ENCODE measurements at places on chromosomes 2 and 18.

- no peak for DNase-seq
Measured at GRCh38 chr18:74314759-74315463, 728 bp upstream of the C18orf63 start.

DNA sequence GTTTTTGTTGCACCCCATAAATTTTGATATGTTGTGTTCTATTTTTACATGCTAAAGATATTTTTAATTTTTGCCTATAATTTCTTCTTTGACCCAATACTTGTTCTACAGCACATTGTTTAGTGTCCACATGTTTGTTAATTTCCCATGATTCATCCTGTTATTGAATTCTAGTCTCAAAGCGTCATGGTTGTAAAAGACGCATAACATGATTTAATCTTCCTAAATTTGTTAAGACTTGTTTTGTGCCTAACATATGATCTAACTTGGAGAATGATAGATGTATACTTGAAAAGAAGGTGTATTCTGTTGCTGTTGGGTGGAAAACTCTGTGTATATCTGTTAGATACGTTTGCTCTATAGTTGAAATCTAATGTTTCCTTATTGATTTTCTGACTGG lies 27.1 kb upstream of the SULT1C3 start:
- DNase-seq: no peak

- DNase-seq: no peak
Measured at GRCh38 chr2:86414996-86415395, 26.2 kb upstream of the KDM3A start.

DNA sequence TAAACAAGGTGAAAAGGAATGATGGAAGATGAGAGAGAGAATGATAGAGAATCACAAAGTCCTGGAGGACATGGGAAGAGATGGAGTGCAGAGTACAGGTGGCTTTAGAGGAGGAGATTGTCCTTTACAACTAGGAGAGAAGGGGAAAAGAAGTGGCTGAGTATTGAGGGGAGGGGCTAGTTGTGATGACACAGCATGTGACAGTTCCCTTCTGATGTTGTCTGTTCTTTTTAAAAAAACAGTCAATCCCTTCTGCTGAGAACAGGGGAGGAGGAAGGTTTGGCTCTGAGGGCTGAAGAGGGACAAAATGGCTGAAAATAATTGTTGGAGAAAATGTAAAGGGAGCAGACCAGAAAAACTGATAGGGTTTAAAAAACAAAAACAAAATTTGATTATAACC lies 44.0 kb downstream of the STEAP3 start:
- DNase-seq: no peak

DNA sequence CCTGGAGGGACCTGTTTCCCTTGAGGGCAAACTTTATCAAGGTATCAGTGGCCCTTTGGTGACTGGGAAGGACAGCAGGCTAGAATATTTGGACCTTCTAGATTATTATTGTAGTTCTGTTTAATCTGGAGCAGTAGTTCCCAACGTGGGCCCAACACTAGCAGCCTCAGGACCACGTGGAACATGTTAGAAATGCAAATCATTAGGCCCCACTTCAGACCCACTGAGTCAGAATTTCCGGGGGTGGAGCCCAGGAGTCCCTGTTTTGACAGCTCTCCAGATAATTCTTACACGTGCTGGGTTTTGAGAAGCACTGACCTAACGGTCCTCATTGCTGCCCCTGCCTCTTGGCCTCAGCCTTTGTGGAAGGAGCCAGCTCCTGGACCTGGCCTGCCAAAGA lies 25.5 kb upstream of the DYNC2LI1 start:
- DNase-seq: no peak

- DNase-seq: no peak
Measured at GRCh38 chr2:174595891-174596397, 1.7 kb downstream of the WIPF1 start.

DNA sequence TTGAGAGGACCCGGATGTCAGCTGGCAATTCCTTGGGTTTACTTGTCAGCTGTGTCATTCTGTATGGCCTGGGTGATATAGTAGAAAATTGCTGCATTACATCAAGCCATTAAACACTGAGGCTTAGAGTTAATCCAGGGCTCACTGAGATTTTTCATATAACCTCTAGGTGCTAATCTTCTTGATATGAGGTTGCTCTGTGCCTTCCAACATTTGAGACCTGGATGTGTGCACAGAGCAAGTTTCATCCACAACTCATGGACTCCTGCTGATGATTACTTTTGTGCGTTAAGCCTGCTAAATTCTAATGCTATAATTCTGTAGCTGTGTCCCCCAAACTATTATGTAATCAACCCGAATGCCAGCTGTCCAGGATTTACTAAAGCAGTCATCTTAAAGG lies 178.4 kb upstream of the CDH20 start:
- no peak for DNase-seq

- peak; percentile 73 for DNase-seq
Measured at GRCh38 chr2:74658516-74658915, 4.5 kb downstream of the SEMA4F start.

GRCh38 chr2:1756456-1756855 lies 12.1 kb upstream of the PXDN start:
- DNase-seq: no peak

DNA sequence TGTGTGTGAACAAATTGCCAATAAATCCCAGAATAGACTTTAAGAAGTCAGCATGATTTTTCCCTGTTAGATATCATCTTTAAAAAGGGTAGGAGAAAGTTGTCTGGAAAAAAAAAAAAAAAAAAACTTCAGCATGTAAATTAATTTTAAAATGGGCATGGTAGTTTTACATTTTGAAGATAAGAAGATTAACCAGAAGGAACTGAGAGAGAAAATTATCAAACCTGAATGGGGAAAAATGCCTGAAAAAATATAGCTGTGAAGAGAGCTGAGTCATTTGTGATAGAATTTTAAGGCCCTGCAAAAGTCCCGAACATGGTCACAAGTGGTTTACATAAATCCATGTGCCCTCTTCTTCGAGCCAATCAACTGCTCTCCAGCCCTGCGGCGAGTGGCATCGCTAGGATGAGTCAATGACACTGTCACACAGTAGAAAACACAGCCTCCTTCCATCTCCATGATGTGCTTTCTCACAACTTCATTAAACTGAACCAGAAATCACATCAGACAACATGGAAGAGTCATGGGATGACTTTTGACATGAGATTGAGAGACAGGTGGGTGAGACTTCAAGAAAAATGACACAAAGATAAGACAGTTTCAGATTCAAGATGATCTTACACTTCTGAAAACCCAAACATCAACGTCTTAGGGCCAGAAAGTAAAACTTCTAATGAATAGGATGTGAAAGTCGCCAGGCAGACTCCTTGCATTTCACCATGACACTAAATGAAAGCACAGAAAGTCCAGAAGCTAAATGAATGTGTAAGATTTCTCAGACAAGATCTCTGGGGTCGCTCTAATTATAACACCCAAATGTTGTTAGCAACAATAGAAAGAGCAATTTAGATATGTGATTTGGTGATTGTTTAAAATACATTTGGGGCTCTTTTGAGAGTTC lies 273.0 kb upstream of the ID2 start:
- no peak for DNase-seq

DNA sequence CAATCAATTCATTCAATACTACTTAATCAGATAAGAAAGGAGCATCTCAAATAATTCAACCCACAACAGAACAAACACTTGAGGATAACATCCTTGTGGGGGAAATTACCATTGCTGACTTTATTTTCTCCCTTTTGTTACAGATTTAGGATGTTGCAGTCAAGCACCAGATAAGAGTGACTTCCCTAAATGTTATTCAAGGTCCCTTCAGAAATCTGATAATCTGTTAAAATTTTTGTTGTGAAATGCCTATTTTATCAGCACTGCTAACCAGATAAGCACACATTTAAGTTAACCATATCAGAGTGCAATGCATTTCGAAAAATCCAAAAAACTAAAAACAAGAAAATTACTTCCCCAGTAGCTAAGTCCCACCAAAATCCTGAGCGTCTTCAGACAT lies 33.5 kb downstream of the SUMO1 start:
- DNase-seq: no peak

- no peak for DNase-seq
Measured at GRCh38 chr2:240195316-240195861, 54.9 kb upstream of the OTOS start.

DNA sequence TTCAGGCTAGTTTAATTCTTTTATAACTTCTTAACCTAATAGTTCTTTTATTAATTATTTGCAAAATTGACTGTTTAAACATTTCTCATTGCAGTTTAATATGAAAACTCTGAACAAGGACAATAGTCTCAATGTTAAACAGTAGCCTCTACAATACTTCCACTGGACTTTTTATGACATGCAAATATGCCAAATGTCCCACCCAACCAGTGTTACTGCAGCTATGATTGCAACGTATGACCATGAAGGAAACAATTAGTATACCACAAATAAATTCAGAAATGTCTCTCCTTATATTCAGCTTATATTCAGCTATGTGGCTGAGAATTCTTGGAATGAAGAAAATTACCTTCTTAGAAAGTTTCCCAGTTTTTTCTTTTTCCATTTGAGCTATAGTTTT lies 688.6 kb downstream of the DCC start:
- no peak for DNase-seq

GRCh38 chr2:99181624-99182000 lies 628 bp downstream of the MRPL30 start:
- DNase-seq: peak; percentile 65

GRCh38 chr2:180990794-180991193 lies 10.4 kb downstream of the UBE2E3 start:
- DNase-seq: no peak

DNA sequence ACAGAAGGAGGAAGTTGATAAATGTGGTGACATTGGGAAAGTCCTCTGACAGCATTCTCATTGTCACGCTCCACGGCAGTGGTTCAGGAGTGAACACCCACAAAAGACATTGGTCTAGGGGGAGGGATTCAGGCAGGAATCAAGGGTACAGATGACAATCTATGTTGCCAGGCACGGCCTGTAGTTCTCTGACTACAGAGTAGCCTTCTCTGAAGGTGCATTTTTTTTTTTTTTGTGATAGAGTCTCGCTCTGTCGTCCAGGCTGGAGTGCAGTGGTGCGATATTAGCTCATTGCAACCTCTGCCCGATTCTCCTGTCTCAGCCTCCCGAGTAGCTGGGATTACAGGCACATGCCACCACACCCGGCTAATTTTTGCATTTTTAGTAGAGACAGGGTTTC lies 7.4 kb upstream of the MOB1A start:
- no peak for DNase-seq

GRCh38 chr18:26549263-26550094 lies 1.1 kb upstream of the KCTD1 start:
- peak; percentile 70 for DNase-seq

GRCh38 chr2:220281771-220282170 lies 654.3 kb downstream of the SLC4A3 start:
- no peak for DNase-seq

- DNase-seq: no peak
Measured at GRCh38 chr2:237118561-237119155, 33.0 kb downstream of the COPS8 start.

DNA sequence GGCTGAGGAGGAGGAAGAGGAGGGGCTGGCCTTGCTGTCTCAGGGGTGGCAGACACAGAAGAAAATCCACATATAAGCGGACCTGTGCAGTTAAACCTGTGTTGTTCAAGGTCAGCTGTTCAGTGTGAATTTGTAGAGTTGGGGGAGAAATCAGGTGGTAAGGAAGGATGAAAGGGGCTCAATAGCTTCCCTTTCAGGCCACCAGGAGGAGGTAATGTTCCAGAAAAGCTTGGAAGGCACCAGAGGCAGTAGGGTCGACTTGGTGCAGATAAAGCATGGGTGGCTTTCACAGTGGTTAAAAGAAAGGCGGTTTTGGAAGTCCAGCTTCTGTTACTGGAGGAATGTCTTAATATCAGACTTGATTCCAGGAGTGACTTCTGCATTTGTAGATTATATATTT lies 167.4 kb downstream of the THSD7B start:
- peak; percentile 19 for DNase-seq

GRCh38 chr2:207284556-207285472 lies 119.1 kb upstream of the KLF7 start:
- DNase-seq: no peak

DNA sequence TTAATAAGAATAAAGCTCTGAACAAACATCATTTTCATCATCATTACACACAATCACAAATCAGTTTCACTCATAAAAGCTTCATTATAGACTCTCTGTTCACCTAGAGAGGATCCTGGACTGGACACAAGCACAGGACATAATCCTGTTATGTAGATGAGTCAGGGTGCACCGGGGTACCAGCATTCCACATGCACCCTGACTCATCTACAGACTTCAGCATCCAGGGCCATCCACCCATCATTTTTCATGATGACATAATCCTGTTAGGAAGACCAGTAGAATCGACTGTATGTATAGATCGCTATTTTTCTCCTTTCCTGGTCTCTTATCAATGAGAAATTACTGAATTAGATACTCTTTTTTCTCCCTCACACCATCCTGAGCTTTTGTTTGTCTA lies 73.7 kb upstream of the PIK3C3 start:
- DNase-seq: peak; percentile 57

DNA sequence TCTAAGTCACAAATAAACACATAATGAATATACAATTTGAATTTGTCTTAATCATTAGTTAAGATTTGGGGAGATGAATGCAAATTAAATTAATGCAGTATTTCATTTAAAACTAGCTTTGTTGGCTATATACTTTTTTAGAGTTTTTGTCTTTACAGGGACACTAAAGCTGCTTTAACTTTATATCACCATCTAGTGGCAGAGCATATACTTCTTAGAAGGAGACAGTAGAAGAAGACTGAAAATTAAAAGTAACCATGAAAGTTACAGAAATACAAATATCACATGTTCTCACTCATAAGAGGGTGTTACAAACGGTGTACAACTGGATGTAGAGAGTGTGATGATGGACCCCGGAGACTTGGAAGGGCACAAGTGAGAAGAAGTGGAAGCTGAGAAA lies 268.3 kb upstream of the NETO1 start:
- peak; percentile 54 for DNase-seq

- DNase-seq: no peak
Measured at GRCh38 chr2:182816866-182817265, 49.6 kb downstream of the FRZB start.

Data from RKO (cell line).